Breast epithelium (tissue), 4 donors: ENCODE measurements at places on chromosomes 6 and 20. TPM values are rescaled to one million over a fixed set of nuclear protein-coding genes. Genes with fewer than 3 reads are reported as not detected.

CPXM1 gene
- total RNA-seq: 23.1 TPM

GRCh38 chr6:84119277-84119676 is 85.7 kb downstream of the MRAP2 start:
- no peaks in the 10 kb centered on the region for H3K4me1 ChIP-seq
- no peak overlapping the region for H3K27ac ChIP-seq
- no peaks in the 10 kb centered on the region for H3K36me3 ChIP-seq
- H3K4me3 ChIP-seq: no peak overlapping the region

- no peaks in the 10 kb centered on the region for H3K36me3 ChIP-seq
- H3K27me3 ChIP-seq: no peaks in the 10 kb centered on the region
- no peak overlapping the region for H3K4me3 ChIP-seq
- DNase-seq: no peak
- no peaks in the 10 kb centered on the region for H3K4me1 ChIP-seq
These were observed 243.0 kb downstream of the BMP2 start for GRCh38 chr20:7010527-7010926.

FAM217A gene
- not detected for total RNA-seq

KHDRBS2 gene
- total RNA-seq: not detected

SLC17A5 gene
- total RNA-seq: 28.8 TPM

PRKN gene
- total RNA-seq: 11.2 TPM

GRCh38 chr20:59721386-59721785 is 117.0 kb downstream of the PHACTR3 start:
- H3K4me1 ChIP-seq: no peaks in the 10 kb centered on the region
- no peaks in the 10 kb centered on the region for H3K27me3 ChIP-seq
- no peak for DNase-seq
- H3K4me3 ChIP-seq: no peak overlapping the region
- H3K36me3 ChIP-seq: no peaks in the 10 kb centered on the region

EPB41L1 gene
- total RNA-seq: 37.0 TPM

DNA sequence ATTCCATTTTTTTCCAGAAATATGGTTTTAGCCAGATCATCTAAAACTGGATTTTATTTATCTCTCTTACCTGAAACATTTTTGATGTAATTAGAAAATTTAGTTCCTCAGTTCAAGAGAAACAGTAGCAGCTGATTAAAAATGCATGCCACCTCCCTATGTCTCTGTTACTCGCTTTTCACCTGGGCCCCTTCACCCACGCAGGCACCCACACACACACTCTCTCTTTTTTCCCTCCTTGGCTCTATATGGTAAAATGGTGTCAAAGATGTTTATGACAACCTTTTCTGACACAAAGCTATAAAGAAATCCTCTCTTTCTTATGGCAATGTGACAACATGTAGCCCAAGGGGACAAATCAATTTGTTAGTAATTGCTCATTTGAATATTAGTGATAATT is 5.8 kb upstream of the SGK1 start:
- DNase-seq: no peak
- H3K4me1 ChIP-seq: no peaks in the 10 kb centered on the region
- H3K27ac ChIP-seq: no peak overlapping the region
- H3K27me3 ChIP-seq: no peaks in the 10 kb centered on the region
- no peaks in the 10 kb centered on the region for H3K36me3 ChIP-seq

CRISP2 gene
- not detected for total RNA-seq

- H3K4me1 ChIP-seq: no peaks in the 10 kb centered on the region
- no peak overlapping the region for H3K4me3 ChIP-seq
- no peaks in the 10 kb centered on the region for H3K36me3 ChIP-seq
- H3K27ac ChIP-seq: no peak overlapping the region
- no peaks in the 10 kb centered on the region for H3K27me3 ChIP-seq
These were observed 23.9 kb downstream of the RPRD1B start for GRCh38 chr20:38057351-38057972.
